ENCODE measurements at places on chromosomes 5 and 9.

- no peak for DNase-seq
Observed at GRCh38 chr5:151779531-151780125, 7.9 kb downstream of the G3BP1 start.

DNA sequence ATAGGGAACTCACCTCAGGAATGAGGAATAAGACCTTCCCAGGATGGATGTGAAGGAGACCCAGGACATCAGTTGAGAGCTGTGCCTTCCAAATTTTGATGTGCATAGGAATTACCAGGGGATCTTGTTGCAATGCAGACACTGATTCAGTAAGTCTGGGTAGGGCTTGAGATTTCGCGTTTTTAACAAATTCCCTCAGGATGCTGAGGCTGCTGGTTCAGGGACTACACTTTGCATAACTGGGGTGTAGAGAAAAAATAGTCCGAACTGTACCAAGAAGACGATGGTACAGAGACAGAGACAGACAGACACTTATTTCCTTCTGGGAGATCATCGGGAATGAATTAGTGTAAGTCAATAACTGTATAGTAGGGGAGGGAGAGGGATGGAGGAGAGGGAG, 82.3 kb upstream of the FREM1 start:
- no peak for DNase-seq

DNA sequence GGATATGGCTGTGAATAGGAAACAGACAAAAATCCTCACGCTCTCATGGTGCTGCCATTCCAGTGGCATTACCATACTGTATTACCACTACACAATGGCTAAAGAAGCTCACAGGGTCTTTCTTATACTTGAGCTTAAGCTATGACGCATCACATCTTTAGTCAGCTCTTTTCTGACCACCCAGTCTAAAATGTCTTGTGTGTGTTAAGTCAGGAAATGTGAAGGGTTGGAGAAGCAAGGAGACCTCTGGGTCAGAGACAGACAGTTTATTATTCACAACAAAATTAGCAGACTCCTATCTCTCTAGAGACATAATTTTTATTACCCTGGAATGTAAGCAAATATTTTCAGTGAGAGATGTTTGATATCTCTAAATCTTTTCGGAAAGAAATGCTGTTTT, 1583.2 kb upstream of the WWC1 start:
- no peak for DNase-seq

GRCh38 chr5:132301344-132302271, 7.4 kb downstream of the SLC22A4 start:
- no peak for DNase-seq

- no peak for DNase-seq
Observed at GRCh38 chr9:19510907-19511306, 102.1 kb downstream of the ACER2 start.

DNA sequence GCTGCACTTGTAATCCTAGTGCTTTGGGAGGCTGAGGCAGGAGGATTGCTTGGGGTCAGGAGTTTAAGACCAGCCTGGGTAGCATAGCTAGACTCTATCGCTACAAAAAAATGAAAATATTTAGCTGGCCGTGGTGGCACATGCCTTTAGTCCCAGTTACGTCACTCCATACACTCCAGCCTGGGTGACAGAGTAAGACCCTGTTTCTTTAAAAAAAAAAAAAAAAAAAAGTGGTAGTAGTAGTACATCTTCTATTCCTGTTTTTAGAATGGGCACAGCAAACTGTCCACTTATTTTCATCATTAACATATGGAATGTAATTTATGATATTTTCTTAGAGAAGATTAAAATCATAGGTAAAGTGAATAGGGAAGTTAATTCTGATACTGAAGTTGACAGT, 48.2 kb downstream of the TRIO start:
- DNase-seq = no peak

- no peak for DNase-seq
Observed at GRCh38 chr9:118962426-118962825, 406.8 kb downstream of the BRINP1 start.

- no peak for DNase-seq
Observed at GRCh38 chr5:21862986-21863385, 990.2 kb downstream of the CDH12 start.

All from mucosa of descending colon (tissue), 3 donors.